CD14-positive monocyte (primary cell): ENCODE measurements at places on chromosomes 3 and 15.

DNA sequence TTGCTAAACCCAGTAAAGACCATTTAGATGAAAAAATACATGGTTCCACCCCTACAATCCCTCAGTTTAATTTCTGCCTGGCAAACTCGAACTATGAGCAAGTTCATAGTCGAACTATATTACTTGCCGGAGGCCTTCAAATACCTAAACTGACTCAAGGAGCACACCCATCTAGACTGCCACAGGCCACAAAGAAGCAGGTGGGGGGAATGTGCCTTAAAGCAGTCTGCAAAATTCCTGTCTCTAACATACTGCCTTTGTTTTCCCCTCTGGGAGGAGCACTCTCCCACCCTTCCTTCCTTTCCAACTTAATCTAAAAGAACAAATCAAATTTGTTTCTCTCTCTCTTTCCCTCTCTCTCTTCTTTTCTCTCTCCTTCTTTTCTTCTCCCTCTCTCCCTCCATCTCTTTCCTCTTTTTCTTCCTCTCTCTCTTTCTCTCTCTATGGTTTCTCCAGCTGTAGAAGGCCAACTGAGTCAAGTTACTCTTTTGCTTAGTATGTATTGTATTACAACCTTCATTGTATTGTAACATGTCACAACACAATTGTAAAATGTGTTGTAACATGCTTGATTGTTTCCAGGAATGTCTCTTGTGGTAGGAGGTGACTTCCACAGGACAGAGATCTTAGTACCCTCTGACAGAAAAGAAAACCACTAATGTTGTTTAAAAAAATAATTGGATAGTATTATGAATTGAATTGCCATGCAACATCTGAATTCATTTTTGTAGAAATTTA, 496.3 kb downstream of the ROBO2 start:
- H3K27ac ChIP-seq = no peak overlapping the region
- no peak for DNase-seq
- no peaks in the 10 kb centered on the region for H3K27me3 ChIP-seq
- no peaks in the 10 kb centered on the region for H3K4me1 ChIP-seq
- no peaks in the 10 kb centered on the region for H3K36me3 ChIP-seq

GRCh38 chr15:65067645-65068402, at the start of gene RASL12:
RASL12 (minus strand) TSS chr15:65067991; CDS start chr15:65067835, 156 bp downstream.
- H3K27me3 ChIP-seq = peaks cover 33% of the 10 kb centered on the region
- H3K4me1 ChIP-seq = peaks cover 8% of the 10 kb centered on the region
- H3K27ac ChIP-seq = no peak within 1 kb of the TSS
- H3K4me3 ChIP-seq = no peak within 1 kb of the TSS

DNA sequence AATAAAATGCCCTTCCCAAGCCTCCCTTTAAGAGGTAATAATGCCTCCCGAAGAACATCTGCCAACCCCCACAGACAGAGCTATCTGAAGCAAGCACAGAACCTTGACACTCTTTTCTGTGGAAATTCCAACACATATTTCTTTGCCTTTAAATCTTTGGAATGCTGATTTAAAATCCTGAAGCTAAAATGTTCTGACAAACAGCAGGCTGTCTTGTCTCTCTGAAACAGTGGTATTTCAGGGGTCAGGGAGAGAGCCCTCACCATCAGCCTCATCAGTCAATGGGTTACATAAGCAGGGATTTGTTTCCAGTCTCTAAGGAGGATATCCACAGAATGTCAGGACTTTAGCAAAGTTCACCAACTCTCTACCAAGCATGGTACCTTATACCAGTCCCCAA, 27.8 kb upstream of the ARHGEF3 start:
- H3K27me3 ChIP-seq = peaks cover 10% of the 10 kb centered on the region
- peaks cover 18% of the 10 kb centered on the region for H3K4me1 ChIP-seq
- H3K27ac ChIP-seq = no peak overlapping the region
- no peak for DNase-seq
- H3K36me3 ChIP-seq = no peaks in the 10 kb centered on the region

GRCh38 chr15:73518180-73518862, 75.4 kb downstream of the REC114 start:
- H3K27me3 ChIP-seq = no peaks in the 10 kb centered on the region
- no peak overlapping the region for H3K4me3 ChIP-seq
- H3K27ac ChIP-seq = no peak overlapping the region
- peaks cover 29% of the 10 kb centered on the region for H3K4me1 ChIP-seq

- H3K4me3 ChIP-seq = no peak overlapping the region
- H3K36me3 ChIP-seq = no peaks in the 10 kb centered on the region
- H3K27me3 ChIP-seq = no peaks in the 10 kb centered on the region
- peak; percentile 92 for DNase-seq
- H3K27ac ChIP-seq = no peak overlapping the region
- H3K4me1 ChIP-seq = peaks cover 4% of the 10 kb centered on the region
Measured at GRCh38 chr3:72338942-72339669, 509.1 kb downstream of the SHQ1 start.

DNA sequence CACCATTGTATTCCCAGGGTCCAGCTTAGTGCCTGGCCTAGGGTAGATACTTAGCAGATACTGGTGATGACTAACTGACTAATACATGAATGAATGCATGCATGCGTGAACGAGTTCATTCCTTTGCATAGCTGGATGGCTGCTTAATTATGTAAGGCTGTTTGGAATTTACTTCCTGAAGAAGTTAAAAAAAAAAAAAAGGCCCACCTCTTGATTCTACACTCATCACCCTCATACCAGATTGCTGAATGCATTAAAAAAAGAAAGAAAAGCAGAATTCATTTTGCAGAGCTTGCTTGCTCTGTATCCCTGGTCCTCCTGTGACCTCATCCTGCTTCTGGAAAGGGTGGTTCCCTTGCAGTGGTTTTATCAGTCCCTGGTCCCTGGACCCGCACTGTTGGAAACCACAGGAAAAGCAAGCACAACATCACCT, 277.6 kb upstream of the CFAP20DC start:
- H3K27me3 ChIP-seq = no peaks in the 10 kb centered on the region
- H3K27ac ChIP-seq = no peak overlapping the region
- DNase-seq = no peak
- peaks cover 6% of the 10 kb centered on the region for H3K4me1 ChIP-seq

- no peaks in the 10 kb centered on the region for H3K36me3 ChIP-seq
- H3K27me3 ChIP-seq = no peaks in the 10 kb centered on the region
- no peak overlapping the region for H3K27ac ChIP-seq
Measured at GRCh38 chr3:174202116-174202515, 657.0 kb upstream of the NAALADL2 start.

DNA sequence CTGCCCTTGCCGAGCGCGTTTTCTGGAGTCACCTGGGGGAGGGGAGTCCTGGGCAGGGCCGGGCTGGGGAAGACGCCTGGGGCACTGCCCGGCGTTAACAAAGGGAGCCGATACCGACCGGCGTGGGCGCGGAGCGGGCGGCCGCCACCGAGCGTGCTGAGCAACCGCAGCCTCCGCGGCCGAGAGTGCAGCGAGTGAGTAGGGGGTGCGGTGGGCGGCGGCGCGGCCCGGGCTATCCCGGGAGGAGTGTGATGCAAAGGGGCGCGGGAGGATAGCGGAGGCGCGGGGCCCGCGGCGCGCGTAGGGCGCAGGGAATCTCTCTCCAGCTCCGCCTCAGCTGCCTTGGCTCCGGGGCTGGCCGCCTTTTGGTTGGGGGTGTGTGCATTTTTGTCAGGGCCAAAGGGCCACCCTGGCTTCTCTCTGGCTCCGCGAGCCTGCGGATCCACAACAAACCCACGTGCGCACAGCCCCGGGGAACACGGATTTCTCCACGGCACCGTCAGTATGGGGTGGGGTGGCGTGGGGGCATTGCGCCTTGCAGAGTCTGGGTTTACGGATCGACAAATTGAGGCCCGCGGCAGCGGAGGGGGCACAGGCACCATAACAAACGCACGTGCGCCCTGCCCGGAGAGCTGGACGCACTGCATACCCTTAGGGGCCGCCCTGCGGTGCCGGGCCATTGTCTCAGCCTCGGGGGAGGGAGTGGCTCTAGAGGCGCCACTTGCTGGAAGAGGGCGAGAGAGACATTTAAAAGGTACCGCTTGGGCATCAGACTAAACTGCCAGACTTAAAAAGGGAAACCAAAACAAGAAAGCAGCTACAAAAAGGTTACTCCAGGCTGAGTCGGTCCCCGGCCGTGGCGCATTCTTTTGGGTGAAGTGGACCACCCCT, 560 bp downstream of the ST6GAL1 start:
- peak overlapping the region; percentile 97 for H3K4me3 ChIP-seq
- peaks cover 33% of the 10 kb centered on the region for H3K4me1 ChIP-seq
- DNase-seq = peak; percentile 68
- no peaks in the 10 kb centered on the region for H3K36me3 ChIP-seq

- no peaks in the 10 kb centered on the region for H3K4me1 ChIP-seq
- no peak for DNase-seq
- no peak overlapping the region for H3K27ac ChIP-seq
- H3K36me3 ChIP-seq = no peaks in the 10 kb centered on the region
Measured at GRCh38 chr3:189361103-189361835, 189.5 kb downstream of the TPRG1 start.
